ENCODE measurements at places on chromosomes 2 and 18. TPM values are rescaled to one million over a fixed set of nuclear protein-coding genes. Genes with fewer than 3 reads are reported as not detected.

VAPA gene
- polyA plus RNA-seq: 134 TPM

POMC gene
- 5.5 TPM for polyA plus RNA-seq

PLCL1 gene
- 2.0 TPM for polyA plus RNA-seq

LOXHD1 gene
- polyA plus RNA-seq: 0.73 TPM

COLEC12 gene
- polyA plus RNA-seq: 10.8 TPM

TGFA gene
- polyA plus RNA-seq: 3.2 TPM

ASB18 gene
- not detected for polyA plus RNA-seq

SCN2A gene
- polyA plus RNA-seq: under 0.01 TPM

CNGA3 gene
- not detected for polyA plus RNA-seq

PPP3R1 gene
- polyA plus RNA-seq: 27.0 TPM

CRACDL gene
- polyA plus RNA-seq: 3.6 TPM

IL18RAP gene
- polyA plus RNA-seq: 0.37 TPM

LINC00305 gene
- polyA plus RNA-seq: not detected

TMEM247 gene
- polyA plus RNA-seq: not detected

TNFAIP6 gene
- polyA plus RNA-seq: 0.38 TPM

VAMP8 gene
- polyA plus RNA-seq: 67.7 TPM

NCKAP1 gene
- polyA plus RNA-seq: 36.6 TPM

NPAS2 gene
- polyA plus RNA-seq: 15.3 TPM

KCNJ3 gene
- polyA plus RNA-seq: not detected

OTOS gene
- 0.58 TPM for polyA plus RNA-seq

GPR45 gene
- not detected for polyA plus RNA-seq

ATAD2B gene
- polyA plus RNA-seq: 3.9 TPM

MORN2 gene
- polyA plus RNA-seq: 12.3 TPM

PLGLB1 gene
- 0.87 TPM for polyA plus RNA-seq

GPR35 gene
- 1.6 TPM for polyA plus RNA-seq

SLC4A3 gene
- 2.7 TPM for polyA plus RNA-seq

RIT2 gene
- polyA plus RNA-seq: not detected

MITD1 gene
- 43.4 TPM for polyA plus RNA-seq

DLX1 gene
- 0.16 TPM for polyA plus RNA-seq

ERMN gene
- 0.05 TPM for polyA plus RNA-seq

NAB1 gene
- polyA plus RNA-seq: 32.1 TPM

CHAC2 gene
- 4.3 TPM for polyA plus RNA-seq

APOB gene
- polyA plus RNA-seq: 0.22 TPM

STAT4 gene
- 3.9 TPM for polyA plus RNA-seq

RTKN gene
- 8.5 TPM for polyA plus RNA-seq

COL3A1 gene
- polyA plus RNA-seq: 65.6 TPM

LCLAT1 gene
- polyA plus RNA-seq: 1.6 TPM

CD8A gene
- polyA plus RNA-seq: 4.1 TPM

GREB1 gene
- polyA plus RNA-seq: 1.1 TPM

HJURP gene
- not detected for polyA plus RNA-seq

COL4A3 gene
- polyA plus RNA-seq: 0.24 TPM

CAPN14 gene
- 0.19 TPM for polyA plus RNA-seq

OSR1 gene
- 24.6 TPM for polyA plus RNA-seq
